ENCODE measurements at places on chromosomes 1 and 21. TPM values are rescaled to one million over a fixed set of nuclear protein-coding genes. Genes with fewer than 3 reads are reported as not detected.

DNA sequence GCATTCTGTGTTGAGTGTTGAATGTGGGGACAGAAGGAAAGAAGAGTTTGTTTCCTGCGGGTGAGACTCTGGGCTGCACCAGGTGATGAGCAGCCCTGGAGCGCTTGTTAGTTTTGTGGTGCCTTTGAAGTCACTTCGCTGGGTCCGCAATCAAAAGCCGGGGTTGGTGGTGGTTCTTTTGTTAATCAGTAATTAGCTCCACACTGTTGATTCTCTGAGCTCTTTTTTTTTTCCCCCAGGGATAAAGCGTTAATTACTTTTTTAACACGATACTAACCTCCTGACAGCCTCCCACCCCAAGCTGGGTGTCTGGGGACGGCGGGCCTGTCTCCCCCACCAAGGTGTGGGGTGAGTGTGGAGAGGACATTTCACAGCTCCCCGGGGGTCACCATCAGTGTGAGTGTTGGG is 56.6 kb downstream of the AGPAT3 start:
- DNase-seq: no peak

DNA sequence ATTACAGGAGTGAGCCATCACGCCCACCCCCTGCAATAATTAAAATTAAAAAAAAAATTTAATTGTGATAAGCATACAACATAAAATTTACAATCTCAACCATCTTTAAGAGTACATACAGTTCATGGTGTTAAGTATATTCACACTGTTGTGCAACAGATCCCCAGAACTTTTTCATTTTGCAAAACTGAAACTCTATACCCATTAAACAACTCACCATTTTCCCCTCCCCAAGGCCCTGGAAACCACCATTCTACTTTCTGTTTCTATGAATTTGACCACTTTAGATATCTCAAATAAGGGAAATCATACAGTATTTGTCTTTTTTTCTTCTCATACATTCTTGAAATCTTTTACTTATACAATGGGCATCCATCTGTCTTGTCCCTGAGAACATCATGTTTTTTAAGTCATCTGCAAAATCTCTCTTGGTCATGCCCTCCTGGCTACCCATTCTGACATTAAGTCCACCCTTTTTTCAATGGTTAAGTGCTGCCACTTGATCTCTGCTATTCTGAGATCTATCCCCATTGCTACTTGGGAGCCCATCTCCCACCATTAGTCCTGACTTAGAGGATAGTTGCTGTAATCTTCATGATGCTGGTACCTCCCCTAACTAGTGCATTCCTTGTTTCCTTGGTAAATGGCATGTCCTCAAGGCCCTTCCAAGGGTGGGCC is 39.4 kb upstream of the ZFYVE9 start:
- DNase-seq: no peak

- no peak for DNase-seq
These were observed 9.6 kb downstream of the ACKR1 start for GRCh38 chr1:159214149-159214760.

DNA sequence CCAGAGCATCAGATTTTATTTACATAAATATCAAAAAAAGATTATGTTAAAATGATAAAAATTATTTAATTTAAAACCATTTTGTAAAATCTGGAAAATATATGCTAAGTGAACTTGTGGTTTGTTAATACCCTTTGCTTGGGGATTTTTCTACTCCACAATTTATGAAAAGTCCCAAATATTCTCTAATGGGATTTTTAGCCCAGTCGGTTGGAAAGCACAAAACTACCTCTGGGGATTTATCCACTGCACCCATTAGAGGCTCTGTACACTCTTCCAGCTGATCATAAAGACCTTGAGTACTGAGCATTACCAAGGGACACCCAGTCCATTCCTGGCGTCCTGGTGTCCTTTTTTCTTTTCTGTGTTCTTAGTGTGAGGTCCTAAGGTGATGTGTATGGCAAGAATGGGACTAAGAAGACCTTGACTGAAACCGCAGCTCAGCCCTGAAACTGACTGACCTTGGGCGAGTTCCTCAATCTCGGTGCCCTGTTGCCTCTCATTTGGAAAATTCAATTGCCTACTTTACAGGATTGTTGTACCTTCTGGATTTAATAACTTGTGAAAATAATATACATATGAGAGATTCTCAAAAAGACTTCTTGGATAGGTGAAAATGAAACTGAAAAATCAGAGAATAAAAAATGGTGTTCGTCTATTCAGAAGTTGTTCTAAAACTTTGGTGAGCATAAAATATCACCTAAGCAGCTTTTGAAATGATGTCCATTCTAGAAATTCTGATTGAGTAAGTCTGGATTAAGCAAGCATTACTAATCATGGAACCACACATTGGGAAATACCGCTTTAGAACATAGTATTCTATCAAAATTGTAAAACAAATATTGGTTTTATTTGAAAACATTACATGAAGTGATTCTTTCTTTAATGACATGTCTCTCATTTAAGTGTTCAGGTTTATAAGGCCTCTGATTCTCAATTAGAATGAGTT is 21.5 kb upstream of the SAMSN1 start:
- no peak for DNase-seq

- DNase-seq: no peak
These were observed 9.8 kb upstream of the KCNQ4 start for GRCh38 chr1:40773748-40774265.

Gene PARS2
- 3.7 TPM for total RNA-seq

Gene DCST2
- total RNA-seq: not detected

Gene CR2
- total RNA-seq: 0.27 TPM
